Activated CD8-positive, alpha-beta memory T cell treated with anti-CD3 and anti-CD28 coated beads, Interleukin-2, amount 50 U/mL, for 48 hours (primary cell): ENCODE measurements at places on chromosomes 16 and 17.

DNA sequence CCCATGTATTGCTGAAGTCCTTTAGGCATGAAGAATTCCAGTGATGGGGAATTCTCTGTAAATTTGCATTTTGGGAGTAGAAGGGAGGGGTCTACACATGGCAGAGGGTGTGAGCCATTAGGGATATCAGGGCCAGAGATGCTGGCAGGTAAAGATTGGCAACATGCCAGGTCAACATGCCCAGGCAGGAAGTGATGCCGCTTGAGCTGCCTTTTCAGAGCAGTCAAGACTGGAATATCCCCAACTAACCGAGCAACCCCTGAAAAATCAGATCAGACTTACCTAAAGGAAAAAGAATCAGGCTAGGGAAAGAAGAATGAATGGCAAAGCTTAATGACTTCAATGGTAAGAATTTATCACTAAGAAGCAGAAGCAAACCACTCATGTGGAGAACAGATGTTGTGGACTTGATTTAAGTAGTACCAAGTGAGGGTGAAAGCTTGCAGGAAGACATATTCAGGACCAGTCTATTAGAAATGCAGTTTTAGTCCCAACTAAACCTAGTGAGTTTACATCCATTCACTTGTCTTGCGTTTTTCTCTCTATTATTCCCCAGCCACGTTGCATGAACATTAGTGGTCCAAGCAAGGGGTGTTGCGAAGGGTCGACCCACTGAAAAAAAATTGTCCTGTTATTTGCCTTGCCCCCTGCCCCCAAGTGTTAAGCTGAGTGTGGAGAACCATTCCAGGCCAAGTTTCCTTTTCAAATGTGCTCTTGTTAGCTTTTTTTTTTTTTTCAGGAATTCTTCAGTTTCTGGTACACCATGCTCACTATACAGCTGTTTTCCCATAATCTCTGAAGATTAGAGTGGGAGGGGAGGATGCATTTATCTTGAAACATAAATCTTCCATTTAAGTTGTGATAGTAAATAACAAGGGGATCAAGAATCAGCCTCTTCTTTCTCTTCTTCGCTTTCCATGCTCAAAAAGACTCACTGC is 105.2 kb downstream of the ABCA8 start:
- no peak for DNase-seq

GRCh38 chr17:43200127-43200526 is 11.5 kb upstream of the TMEM106A start:
- DNase-seq, result no peak

- no peak for DNase-seq
Measured at GRCh38 chr17:57033296-57033695, 51.8 kb upstream of the AKAP1 start.

DNA sequence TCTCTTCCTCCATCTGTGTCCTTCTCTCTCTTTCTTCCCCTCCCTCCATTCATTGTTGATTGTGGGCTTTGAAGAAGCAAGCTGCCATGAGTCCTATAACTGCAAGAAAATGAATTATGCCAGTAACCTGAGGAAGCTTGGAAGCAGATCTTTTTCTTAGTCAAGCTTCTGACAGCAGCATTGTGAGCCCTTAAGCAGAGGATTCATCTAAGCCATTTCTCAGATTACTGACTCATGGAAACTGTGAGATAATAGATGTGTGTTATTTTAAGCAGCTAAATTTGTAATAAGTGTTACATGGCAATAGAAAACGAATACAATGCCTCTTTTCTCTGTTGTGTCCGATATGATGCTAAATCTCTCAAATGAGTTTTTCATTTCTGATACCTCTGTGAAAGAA is 1109.7 kb downstream of the CDH11 start:
- DNase-seq, result no peak

DNA sequence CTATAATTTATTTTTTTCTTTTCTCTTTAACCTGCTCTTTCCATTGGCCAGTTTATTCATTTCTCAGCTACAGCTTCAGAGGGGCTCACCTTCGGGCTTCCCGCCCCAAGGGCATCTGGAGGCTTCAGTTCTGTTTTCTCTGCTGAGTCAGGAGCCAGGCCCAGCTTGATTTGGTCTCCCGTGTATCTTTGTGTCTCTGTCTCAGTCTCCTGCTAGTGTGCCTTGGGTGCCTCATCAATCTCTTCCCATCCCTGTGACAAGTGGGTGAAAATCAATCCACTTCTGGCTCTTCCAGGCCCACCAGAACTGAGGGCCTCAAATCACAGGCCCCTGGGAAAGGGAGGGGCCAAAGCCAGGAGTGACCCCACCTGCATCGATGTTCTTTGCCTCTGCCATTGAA is 72.1 kb downstream of the CCDC182 start:
- peak; percentile 40 for DNase-seq

GRCh38 chr16:12411516-12411915 is 392.2 kb downstream of the CPPED1 start:
- no peak for DNase-seq

DNA sequence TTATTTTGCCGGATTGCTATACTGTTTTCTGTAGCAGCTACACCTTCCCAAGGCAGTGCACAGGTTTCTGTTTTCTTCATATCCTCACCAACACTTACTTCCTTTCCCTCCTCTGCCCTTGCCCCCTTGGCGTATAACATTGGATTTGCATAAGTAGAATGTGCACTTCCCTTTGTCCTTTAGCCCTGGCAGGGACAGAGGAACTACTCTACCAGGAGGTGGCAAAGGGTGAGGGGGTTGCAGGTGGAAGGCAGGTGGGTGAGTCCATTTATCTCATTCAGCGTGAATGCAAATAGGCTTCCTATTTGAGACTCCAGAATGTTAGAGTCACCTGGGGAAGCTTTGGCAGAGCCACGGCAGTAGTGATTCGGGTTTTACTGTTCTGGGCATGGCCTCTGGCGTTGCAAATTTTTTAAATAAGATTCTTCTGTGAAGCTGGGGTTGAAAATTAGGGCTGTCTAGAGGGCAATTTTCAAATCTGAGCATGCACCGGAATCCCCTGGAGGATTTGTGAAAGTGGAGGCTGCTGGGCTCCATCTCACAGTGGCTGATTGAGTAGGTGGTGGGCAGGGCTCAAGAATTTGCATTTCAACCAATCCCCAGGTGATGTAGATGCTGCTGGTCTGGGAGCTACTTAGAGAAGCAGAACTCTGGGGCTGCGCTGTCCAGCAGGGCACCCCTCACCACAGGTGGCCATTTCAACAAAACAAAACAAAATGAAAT is 84.7 kb downstream of the PLCG2 start:
- no peak for DNase-seq

DNA sequence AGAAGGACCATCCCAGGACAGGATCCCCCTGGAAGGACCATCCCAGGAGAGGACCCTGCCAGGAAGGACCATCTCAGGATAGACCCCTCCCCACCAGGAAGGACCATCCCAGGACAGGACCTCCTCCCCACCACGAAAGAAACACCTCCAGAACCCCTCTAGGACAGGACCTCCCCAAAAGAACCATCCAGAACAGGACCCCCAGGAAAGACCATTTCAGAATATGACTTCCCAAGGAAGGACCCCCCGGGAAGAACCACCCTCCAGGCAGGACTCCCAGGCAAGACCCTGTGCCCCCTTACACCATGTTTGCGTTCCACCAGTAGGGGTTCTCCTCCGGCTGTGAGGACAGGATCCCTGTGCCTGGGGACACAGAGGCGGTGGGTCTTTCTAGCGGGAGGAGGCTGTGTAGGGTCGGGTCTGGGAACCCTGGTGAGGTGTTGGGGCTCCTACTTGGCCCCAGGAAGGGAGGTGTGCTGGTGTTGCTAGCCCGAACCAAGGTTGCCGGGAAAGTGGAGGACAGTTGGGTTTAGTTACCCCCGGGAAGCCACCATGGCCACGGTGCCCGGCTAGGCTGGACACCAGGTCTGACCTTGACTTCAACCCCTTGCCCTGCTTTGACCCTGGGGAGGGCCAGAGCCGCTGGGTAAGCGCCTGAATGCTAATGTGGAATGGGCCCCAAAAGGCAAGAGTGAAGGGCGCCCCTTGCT is 2.2 kb downstream of the NOTUM start:
- no peak for DNase-seq

DNA sequence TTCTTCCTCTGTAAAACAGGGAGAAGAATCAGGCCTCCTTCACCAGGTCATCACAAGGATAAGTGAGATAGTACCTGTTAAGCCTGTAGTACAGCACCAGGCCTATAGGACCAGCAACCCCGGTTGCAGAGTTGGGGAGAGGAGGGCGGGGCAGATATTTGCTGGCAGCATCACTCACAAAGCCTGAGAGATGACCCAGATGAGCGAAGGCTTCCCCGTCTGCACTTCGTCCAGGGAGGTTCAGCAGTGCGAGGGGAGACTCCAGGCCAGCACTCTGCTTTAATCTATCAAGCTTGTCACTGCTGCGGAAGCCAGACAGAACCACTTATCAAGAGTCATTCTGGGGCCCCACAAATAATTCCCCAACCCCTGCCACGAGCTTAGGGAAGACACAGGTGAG is 15.8 kb upstream of the RBBP6 start:
- DNase-seq, result no peak

DNA sequence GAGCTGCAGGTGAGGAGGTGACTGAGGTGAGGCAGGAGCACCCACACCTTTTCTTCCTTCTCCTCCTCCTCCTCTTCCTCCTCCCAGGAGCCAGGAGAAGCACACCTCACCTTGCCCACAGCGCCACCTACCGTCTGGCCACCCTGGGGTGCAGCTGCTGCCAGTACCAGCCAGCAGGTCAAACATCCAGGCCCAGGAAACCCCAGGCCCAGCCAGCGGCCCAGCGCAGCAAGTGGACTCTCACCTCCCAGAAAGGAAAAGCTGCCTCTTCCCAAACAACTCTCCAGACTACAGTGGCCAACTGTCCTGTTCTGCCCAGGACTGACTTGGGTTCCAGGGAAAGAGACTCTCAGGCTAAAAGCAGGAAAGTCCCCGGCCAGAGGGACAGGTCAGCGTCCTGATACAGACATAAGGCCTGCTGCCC is 22.7 kb downstream of the PEMT start:
- peak; percentile 91 for DNase-seq

- DNase-seq, result no peak
Measured at GRCh38 chr17:81129289-81129688, 36.0 kb upstream of the PVALEF start.

DNA sequence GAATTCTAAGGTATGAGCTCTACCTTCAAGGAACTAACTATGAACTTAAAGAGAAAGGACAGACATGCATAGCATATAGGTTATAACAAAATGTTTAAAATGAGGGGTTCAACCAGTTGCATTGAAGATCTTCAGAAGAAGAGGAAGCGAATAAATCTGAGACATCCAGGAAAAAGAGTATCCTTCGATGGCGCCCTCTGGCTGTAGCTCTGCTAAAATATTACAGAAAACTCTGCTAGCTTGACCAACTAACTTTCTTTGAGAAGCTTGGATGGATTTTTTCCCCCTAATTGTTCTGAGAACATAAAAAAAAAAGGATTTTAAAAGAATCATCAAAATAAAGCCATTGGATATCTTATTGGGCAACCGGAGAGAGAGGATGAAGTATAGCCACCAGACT is 659.9 kb upstream of the SOX9 start:
- no peak for DNase-seq

DNA sequence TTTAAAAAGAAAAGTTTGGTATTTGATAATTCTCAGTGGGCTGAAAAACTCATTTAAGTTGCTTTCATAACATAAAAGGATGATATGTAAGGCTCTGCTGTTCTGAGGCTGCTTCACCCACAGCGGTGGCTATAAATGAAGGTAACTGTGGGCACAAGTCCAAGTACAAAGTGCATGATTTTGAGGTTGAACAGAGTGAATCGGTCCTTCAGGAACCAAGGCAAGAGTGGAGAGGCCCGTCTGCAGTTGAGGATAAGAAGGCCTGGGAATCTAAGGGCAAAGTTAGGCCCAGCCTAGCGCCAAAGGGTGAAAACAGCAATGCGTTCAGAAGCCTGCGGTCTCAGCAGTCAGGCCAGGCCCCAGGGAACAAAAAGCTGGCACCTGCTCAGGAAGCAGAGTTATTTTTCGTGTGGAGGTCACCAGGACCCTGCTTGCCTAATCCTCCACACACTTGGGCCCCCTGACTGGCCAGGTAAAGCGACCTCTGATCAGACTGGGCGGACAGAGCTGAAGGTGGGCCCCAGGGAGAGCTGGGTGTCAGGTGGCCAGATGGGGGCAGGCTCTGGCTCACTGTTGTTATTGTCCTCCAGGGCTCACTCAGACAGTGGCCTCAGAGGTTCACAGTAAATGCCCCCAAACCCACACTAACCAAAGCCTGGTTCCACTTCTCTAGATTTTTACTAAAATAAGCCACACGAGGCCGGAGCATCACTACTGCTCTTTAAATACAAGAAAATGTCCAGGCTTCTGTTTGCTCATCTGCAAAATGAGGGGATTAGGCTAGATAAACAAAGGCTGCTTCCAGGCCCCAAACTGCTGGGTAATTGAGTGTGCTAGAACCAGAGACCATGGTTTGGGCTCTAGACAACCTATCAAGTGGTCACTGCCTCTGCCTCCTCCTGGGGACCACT is 46.5 kb downstream of the TEX2 start:
- DNase-seq, result no peak

DNA sequence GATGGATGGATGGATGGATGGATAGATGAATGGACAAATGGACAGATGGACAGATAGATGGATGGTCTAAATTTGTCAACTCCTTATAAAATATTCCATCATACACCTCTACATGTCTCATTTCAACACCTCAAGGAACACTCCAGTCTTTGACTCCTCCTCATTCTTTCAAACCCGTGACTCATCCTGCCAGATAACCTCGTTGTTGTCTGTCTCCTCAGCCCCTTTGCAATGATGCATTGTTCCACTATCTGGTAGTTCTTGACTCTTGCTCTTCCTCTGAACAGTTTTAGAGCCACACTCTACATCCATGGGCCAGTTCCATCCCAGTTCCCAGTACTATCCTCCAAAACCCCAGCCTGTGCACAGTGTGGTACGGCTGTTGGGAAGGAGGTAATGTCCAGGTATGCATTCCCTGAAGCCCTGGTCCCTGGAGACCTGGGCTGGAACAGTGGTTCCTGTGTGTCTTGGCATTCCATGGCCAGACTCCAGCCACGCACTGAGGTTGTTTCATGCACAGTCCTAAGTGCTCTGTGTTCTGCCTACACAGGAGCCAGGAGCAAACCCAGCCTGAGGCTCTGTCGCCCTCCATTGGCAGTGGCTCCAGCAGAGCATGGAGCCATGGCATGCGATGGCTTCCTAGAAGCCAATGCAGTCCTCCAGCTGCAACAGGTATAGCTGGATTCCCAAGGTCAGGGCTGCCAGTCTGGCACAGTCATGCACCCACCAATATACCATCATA is 105.7 kb downstream of the C17orf67 start:
- DNase-seq, result no peak

- DNase-seq, result no peak
Measured at GRCh38 chr16:25699069-25699468, 7.3 kb downstream of the HS3ST4 start.

DNA sequence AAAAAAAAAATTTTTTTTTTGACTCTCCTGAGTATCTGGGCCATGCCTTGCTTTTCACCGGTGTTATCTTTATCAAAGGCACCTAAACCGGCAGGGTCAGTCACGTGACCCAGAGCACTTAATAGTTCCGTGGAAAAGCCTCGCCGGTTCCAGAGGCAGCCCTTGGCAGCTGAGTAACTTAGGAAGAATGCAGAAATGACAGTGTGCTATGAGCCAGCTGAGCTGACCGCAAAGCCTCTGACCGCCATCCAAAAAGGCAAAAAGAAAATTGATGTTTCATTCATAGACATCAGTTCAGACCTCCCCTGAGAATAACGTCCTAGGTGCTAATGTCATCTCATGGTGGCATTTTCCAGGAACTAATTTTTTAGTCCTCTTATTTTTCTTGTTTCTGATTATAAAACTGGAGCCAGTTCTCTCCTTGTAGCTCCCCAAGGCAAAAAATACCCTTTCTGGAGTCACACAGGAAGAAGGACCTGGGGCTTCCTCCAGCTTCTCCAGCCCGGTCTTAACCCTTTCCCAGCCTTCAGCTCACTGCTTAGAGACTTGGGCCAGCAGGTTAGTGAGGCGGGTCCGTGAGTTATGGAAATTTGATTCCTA is 122.6 kb downstream of the SOCS1 start:
- no peak for DNase-seq

- no peak for DNase-seq
Measured at GRCh38 chr16:70646260-70647241, at the start of gene IL34. TSS of gene IL34 (plus strand) at chr16:70646559. CDS start at chr16:70646948, 389 bp downstream.
